T-helper 9 cell (primary cell): ENCODE measurements at places on chromosomes 11 and 22.

GRCh38 chr11:113627946-113628345 is 78.2 kb downstream of the TMPRSS5 start:
- no peak for DNase-seq

- DNase-seq: peak; percentile 55
These were observed at the start of gene CAPN1 for GRCh38 chr11:65181569-65182257. CAPN1 (plus strand) TSS chr11:65181928; CDS start chr11:65182702, 774 bp downstream.

DNA sequence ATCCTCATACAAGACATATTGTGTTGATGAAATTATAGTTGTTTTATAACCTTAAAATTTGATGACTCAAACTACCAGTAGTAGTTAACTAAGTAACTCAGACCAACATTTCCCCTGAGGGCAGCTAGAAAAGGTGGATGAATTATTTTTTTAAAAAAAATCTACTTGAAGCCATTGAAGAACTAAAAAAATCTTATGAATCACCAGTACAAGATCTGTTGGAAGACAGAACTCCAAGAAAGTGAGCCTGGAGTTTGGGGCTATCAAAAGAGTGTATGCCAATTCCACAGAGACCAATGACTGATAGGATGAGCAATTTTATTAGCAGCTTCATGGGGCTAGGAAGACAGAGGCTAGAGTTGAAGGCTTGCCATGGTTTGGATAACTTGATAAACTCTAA is 72.4 kb downstream of the CYP2R1 start:
- no peak for DNase-seq

- DNase-seq: no peak
These were observed 21.1 kb downstream of the TSPAN18 start for GRCh38 chr11:44747836-44748235.

DNA sequence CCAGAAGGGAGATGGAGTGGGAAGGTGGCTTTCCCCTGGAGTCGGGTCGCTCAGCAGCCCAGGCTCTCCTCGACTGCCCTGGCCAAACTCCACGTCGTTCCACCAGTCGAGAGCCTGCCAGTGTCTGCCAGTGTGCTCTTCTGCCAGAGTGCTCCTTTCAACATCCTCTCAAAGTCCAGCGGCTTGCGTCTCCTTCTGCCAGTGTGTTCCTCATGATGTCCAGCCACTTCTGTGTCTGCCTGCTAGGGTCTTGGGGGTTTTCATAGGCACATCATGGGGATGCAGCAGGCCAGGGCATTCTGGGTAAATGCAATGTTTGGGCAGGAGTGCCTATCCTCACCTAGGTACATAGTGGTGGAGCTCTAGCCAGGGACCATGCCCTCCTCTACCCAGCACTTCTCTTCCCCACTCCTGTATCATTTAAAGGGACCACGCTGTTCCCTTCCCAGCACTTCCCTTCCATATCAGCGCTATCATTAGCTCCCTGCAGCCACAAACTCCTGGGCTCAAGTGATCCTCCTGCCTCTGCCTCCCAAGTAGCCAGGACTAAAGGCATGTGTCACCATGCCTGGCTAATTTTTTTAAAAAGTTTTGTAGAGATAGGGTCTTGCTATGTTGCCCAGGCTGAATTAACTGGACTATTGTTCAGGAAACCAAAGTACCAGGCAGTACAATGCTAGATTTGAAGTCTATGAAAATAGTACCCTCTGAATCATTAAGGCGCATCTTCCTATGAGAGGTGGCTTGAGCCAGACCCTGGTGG is 62.9 kb upstream of the CLDN5 start:
- no peak for DNase-seq

DNA sequence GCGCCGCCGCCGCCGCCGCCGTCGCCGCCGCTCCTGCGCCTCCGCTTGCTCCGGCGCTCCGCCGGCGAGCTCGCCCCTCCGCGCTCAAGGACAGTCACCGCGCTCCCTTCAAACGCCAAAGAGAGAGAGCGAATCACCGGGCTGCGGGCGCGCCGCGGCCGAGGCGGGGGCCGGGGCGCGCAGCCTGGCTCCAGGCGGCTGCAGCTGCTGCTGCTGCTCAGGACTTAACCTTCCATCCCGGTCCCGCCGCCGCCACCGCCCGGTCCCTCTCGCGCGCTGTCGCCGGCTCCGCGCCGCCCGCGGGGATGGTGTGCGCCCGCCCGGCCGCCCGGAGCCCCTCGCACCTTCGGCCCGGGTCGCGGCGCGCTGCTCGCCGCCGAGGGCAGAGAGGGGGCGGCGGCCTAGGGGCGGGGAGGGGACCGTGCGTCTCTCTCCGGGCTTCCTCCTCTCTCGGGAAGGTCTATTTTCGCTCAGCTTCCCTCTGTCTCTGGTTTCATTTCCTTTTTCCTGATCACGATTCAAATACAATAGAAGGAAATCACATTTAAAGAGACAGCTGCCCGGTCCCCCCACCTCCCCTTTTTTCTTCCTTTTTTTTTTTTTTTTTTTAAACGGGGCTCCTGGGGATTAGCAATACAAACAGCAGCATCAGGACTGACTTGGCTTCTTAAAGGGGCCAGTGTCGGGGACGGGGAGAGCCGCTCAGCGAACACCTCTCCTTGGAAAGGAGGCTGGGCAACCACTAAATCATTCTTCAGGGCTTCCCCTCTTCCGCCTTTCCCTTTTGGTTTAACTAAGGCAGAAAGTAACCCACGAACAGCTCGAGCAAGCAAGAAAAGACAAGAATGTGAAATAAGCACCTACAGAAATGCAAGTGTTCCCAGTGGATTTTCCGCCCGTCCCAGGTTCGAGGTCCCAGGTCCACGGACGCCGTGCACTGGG is 22.1 kb downstream of the LMO2 start:
- no peak for DNase-seq

DNA sequence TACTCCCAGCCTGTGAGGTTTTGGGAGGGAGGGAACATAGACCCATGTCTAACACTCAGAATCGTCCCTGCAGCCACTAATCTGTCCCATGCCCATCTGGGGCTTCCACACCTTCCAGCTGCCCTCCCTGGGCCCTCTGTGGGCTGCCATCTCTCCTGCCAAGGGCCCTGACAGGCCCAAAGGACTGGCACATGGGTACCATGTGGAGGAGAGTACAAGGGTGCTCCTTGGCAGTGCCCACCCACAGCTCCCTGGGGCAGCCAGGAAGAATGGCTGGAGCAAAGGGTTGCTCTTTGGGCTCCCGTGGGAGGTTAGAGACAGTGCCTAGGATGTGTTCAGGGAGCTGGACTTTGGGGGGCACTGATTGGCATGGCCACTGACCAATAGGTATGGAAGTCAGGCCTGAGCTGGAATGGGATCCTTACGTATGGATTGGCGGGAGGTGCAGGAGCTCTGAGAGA is 56.8 kb downstream of the CD82 start:
- DNase-seq: no peak

DNA sequence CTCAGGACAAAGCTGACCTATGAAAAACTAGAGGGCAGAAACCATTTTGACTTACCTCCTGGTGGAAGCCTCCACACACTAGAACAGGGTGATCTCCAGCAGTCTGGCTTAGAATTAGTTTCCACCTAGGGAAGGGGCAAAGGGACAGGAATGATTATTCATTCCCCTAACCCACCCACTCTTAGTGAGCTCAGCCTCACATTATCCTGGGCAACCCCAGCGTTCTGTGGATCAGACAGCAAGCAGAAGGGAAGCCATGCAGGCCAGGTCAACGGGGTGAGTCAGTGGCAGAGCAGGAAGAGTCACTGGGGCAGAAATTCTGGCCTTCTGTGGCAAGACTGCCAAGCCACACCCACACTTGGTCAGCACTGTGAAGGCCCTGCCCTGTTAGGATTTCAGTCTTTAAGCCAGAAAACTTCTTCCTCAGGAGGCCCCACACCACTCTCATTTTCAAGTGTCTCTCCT is 10.5 kb downstream of the NUMA1 start:
- DNase-seq: no peak
